ENCODE measurements at places on chromosomes 7 and 10.

DNA sequence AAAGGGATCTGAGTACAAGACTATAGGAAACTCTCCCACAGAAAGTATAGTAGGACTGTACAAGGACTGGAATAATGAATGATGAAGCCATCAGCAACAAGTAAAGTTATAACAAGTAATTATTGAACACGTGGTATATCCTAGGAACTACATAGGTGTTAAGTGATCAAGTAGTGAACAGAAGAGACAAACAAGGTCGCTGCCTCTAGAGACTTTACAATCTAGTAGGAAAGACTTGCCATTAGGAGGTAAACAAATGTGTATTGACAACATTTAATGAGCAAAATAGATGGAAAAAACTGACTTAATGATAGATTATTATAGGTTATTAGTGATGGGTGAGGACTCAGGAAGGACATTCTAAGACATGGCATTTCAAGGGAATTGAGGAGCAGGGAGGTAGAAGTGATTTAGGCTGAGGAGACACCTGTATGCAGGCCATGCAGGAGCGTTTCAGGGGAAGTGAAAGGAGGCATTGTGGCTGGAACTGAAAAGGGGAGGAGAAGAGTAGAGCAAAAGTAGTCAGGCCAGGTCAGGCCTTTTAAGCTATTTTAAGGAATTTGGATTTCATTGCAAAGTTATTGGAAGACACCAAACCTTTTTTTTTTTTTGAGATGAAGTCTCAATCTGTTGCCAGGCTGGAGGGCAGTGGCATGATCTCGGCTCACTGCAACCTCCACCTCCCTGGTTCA lies 8.5 kb upstream of the GLCCI1 start:
- DNase-seq = no peak

DNA sequence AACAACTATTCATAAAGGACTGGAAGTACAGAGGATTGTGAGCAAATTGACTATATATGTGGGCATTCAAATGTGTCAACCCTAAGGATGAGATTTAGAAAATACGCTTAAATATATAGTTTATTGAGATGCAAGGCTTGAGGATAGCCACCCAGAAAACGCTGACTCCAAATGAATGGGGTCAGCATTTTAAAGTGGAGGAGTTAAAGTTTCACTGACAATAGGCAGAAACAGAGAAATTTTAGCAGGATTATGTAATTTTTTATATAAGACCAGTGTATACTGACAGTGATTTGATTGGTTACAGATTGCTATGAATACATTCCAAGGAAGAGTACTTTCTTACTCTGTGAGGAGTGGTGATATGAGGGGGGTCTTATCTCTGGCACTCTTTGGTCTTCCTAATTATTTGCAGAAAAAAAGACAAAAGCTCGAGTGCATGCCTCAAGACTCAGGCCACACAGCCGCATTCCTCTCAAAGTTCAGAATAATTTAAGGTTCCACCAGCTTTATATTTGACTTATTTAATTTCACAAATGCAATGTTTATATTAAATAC lies 38.6 kb upstream of the ARL4A start:
- no peak for DNase-seq

DNA sequence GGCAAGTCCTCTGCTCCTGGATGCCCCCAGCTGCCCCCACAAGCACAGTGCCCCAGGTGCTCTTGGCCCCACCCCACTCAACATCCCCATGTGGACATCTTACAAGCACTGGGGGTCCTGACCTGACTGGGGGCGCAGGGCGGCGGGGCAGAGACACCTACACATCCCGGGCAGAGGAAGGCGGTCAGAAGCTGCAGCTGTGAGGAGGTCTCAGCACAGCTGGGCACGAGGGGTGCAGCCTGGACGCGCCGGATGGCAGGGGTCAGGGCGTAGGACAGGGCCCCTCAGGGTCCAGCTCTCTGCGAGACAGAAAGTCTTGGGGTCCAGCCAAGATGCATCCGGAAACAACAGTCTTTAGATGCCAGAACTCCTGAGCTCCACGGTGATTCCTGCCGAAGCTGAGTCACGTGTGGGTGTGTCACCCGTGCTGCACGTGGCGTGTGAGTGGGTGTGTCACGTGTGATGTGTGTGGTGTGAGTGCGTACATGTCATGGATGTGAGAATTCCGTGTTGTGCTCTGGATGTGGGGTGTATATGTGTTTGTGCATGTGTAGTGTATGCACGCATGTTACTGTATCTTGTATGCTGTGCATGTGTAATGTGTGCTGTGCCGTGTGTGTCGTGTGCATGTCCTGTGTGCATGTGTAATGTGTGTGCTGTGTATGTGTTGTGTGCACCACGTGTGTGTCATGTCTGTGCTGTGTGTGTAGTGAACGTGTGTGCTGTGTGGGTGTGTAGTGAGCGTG lies 5.1 kb downstream of the VENTX start:
- no peak for DNase-seq

- peak; percentile 14 for DNase-seq
Measured at GRCh38 chr10:70931168-70931815, 42.9 kb upstream of the PCBD1 start.

GRCh38 chr10:132453470-132453861 lies 56.5 kb downstream of the PWWP2B start:
- DNase-seq = no peak

GRCh38 chr10:3323865-3324498 lies 151.4 kb upstream of the PITRM1 start:
- DNase-seq = peak; percentile 52

DNA sequence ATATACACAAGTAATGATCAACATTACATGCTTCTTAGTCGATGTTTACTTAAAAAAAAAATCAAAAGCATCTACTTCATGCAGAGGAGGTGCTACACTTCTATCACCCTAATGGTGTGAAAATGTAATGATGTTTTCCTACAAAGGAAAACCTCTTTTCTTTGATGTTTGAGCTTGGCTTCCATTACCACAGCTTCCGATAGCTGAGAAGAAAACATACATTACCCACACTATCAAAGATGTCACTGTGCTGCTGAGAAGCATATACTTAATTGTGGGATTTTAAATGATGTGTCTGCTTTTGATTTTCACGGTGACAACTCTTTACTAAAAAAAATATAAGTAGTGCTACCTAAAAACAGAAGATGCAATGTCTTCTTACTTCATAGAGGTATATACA lies 200.2 kb upstream of the PHF14 start:
- no peak for DNase-seq

- peak; percentile 35 for DNase-seq
Measured at GRCh38 chr10:103278862-103279298, 1.9 kb downstream of the INA start.

- no peak for DNase-seq
Measured at GRCh38 chr10:71300555-71301370, 18.3 kb upstream of the SLC29A3 start.

GRCh38 chr7:108627476-108628051 lies 57.9 kb downstream of the DNAJB9 start:
- no peak for DNase-seq

GRCh38 chr10:1778375-1778969 lies 41.1 kb upstream of the ADARB2 start:
- DNase-seq = no peak

DNA sequence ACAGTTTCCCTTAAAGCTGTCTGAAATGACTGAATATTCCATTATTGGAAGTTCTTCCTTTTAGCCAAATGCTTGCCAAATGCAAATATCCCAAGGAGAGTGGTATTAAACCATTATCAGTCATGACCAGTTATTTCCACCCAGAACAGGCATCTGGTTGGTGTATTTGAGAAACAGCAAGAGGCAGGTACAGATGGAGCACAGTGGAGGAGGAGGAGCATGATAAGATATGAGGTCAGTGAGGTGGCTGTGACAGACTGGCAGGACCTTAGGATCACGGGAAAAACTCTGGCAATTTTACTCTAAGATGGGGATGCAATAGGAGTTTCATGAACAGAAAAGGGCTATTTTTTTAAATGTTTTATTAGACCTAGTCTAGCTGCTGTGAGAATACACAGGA lies 6.4 kb downstream of the HEPACAM2 start:
- DNase-seq = no peak

DNA sequence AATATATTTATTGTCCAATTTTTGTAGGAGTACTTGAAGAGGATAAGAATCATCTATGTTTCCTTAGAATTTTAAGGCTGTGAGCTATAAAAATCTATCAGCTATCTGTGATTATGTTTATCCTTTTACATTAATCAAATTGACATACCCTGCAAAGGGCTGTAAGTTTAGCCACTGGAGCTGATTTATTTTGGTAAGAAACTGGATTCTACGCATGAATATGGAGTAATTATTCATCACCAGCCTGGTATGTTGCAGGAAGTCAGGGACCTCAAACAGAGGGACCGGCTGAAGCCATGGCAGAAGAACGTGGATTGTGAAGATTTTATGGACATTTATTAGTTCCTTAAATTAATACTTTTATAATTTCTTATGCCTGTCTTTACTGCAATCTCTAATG lies 696.9 kb downstream of the DNAJB9 start:
- DNase-seq = no peak

- peak; percentile 53 for DNase-seq
Measured at GRCh38 chr7:131424219-131424822, 96.6 kb downstream of the MKLN1 start.

DNA sequence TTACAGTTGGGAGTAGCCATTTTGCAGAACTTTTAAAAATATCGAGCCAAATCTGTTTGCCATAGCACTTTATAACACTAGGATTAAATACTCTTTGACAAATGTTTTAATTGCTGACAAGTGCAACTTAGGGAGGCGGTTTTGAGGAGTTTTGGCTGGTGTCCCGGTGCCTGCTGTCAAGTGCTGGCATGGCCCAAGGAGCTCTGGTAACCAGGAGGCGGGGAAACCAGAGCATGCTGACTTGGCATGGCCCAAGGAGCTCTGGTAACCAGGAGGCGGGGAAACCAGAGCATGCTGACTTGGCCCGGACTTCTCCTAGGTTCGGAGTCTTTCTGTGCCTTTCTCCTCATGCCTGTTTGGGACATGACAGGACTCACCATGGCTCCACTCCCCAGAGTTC lies 30.8 kb upstream of the ZNF32 start:
- no peak for DNase-seq

DNA sequence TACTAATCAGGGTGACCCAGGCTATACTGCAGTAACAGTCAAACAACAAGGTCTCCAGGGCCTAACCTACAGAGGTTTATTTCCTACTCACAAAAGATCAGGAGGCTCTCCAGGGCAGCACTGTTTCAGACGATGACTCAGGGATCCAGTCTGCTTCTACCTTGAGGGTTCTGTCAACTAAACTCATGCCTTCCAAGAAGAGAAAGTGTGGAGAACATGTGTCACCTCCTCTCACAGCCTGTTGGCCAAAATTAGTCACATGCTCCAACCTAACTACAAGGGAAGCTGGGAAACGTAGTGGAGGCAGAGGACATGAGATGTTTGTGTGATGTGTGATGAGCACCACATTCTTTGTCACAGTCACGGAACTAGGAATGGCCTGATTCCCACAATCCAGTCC lies 14.7 kb upstream of the INA start:
- no peak for DNase-seq

- no peak for DNase-seq
Measured at GRCh38 chr7:31362401-31362800, 21.9 kb upstream of the NEUROD6 start.

DNA sequence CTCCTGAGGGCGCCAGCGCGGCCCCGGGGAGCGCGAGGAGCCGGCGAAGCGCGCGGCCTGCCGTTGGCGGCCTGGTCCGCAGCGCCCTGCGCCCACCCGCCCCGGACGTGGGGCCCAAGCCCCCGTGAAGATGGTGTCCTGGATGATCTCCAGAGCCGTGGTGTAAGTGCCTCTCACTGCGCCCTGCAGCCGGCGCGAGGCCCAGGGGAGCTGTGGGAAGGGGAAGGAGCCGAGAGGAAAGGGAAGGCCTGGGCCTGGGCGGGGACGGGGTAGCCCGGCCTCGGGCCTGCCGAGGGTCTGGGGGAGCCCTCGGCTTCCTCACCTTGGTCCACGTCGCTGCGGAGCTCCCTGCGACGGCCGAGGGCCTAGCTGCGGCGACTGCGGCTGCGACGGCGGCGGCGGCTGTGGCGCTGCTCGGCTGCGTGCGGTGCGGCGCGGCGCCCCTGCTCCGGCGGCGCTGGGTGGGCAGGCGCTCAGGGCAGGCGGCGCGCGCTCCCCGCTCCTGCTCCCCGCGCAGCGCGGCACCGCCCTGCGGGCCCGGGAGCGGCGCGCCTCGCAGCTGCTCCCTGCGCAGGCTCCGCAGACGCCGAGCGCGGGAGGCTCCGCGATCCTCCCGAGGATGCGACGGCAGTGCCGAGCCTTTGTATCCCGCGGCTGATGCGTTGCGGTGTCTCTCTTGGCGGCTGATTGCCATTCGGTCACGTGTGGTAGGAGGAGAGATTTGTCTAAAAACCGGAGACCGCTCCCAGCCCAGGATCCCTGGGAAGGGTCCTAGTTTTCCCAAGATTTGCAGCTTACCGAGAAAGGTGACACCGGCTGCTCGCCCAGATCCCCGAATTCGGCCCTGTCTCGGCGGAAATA lies 445 bp downstream of the REEP3 start:
- DNase-seq = peak; percentile 84

DNA sequence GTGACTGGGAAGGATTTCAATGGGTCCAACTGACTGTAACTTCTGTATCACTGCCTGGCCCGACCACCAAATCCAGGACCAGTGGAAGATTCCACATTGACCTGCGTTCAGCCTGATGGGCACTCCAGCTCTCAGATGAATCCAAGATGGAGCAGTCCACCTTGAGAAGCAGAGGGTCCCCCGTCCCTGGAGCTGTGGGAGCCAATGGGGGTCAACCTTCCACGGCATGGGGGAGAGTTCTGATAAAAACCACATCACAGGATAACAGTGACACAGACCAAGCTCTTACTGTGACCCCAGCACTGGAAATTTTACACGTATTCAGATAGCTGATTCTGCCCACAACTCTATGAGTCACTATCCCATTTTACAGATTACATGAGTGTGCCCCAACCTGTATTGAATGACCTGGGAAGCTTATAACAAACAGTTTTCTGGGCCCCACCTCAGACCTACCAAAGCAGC lies 11.2 kb downstream of the ZCCHC24 start:
- DNase-seq = no peak

DNA sequence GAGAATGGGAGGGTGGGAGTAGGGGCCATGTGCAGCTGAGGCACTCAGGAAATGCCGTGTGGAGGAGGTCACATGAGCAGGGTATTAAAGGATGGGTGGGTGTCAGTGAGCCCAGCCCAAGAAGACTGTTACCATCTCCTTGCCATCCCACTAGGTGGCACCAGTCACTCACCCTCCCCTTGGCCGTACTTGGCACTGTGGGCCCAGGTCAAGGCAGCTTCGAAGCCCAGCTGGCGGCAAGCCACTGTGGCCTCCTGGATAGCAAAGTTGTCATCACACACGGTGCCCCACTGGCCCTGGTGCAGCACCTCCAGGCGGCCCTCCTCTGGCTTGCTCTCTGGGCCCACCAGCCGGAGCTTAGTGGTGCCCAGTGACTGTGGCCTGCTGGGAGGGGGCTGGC lies 5.4 kb downstream of the LOXL4 start:
- DNase-seq = peak; percentile 52

- DNase-seq = no peak
Measured at GRCh38 chr10:75468612-75469005, 37.2 kb downstream of the LRMDA start.

GRCh38 chr7:1557771-1558170 lies 1.8 kb upstream of the TMEM184A start:
- no peak for DNase-seq

DNA sequence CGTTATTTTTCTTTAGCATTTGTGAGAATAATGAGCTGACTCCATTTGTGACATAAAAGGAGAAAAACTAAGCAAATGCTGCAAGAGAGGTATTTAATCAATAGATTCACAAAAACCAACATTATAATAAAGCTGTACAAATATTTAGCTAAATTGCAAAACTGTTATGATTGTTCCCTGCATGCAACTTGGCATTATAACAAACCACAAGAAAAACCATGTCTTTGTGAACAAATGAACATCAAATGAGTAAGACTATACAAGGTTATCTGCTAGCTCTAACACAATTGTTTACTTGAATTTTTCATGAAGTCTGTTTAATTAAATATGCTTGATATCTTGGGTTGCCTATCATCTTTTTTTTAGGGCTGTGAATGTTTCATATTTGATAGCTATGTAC lies 50.8 kb upstream of the PPP1R9A start:
- DNase-seq = no peak

All from AG08395 (cell line).